Right lobe of liver (tissue), 6 donors: ENCODE measurements at places on chromosomes 5 and 9. TPM values are rescaled to one million over a fixed set of nuclear protein-coding genes. Genes with fewer than 3 reads are reported as not detected.

Gene FGFR4
- total RNA-seq: 38.9 TPM

- no peak for DNase-seq
These were observed 353 bp upstream of the TMED9 start for GRCh38 chr5:177591690-177592009.

- no peak for DNase-seq
These were observed 29.8 kb downstream of the TARS1 start for GRCh38 chr5:33470544-33470943.

DNA sequence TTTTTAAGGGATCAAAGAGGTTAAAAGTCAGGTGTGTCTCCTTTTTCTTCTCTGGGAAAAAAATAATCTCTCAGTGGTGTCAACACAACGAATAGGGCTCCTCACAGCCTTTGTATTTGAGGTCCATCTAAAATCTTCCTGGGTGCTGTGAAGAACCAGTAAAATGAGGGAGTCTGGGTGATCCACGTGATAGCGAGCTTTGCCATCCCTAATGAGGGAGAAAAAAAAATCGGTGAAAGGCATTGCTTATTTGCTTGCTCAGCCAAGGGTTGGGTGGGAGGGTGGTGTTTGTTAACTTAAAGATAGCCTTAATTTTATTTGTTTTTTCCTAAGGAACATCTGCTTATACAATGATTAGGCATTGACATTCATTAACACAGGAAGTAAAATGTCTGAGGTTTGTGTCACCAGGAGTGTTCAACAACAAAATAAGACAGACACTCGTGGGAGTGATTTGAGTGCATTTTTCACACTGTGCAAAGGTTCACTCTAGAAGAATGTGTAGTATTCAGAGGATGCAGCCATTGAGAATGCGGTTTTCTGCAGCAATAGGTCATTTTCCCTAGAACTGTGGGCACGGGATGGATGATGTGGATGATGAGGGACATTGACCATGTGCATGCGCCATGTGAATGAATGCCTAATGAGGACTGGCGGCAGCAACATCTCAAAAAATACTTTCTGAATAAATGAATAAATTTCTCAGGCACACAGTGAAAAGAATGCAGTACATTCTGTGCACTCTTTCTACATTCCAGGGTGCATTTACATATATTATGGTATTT, 369.5 kb downstream of the NTRK2 start:
- no peak for DNase-seq

DNA sequence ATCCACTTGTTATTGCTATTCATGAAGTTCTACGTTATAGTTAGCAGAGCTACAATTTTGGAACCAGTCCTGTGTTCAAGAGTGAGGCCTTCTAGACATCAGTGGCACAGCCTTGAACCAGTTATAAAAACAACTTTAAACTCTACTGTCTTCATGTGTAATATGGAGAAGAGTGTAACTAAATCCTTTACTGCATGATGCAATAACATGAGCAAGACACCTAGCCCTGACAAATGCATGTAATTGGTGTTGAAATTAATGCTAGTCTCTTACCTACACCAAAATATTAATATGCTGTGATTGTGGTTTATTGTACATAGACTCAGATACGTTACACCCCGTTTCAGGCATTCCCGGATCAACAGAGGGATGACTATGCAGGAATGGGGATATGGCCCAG, 654.6 kb downstream of the IRX1 start:
- DNase-seq: no peak

DNA sequence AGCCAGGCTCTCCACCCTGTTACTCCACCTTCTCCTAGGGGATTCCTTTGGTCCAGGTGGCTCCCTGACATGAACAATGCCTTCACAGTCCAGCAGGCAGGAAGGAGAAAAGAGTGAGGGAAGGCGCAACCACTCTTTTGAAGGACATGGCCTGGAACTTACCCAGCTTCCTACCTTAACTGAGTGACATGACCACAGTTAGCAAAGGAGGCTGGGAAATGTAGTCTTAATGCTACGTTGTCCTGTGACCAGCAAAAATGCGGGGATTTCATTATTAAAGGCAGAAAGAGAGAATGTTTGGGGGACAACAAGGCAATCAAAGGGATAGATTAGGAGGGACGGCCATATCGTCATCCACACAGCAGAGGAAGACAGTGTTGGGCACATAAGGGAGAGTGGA, 100.3 kb upstream of the ERCC6L2 start:
- DNase-seq: no peak

Gene UGT3A2
- total RNA-seq: not detected

GRCh38 chr9:135343837-135344522, 135.6 kb upstream of the PPP1R26 start:
- peak; percentile 73 for DNase-seq

Gene LAMC3
- 14.3 TPM for total RNA-seq

- DNase-seq: no peak
These were observed 34.2 kb upstream of the MSH3 start for GRCh38 chr5:80620211-80620610.

GRCh38 chr9:128091571-128091970, 23.5 kb downstream of the SLC25A25 start:
- peak; percentile 16 for DNase-seq

- DNase-seq: no peak
These were observed 9.9 kb downstream of the PLK2 start for GRCh38 chr5:58450018-58450417.

- no peak for DNase-seq
These were observed 104.4 kb downstream of the FRMD3 start for GRCh38 chr9:83433846-83434245.

Gene TMEM252
- 0.22 TPM for total RNA-seq

GRCh38 chr9:1647776-1648175, 367.4 kb upstream of the SMARCA2 start:
- DNase-seq: no peak

GRCh38 chr5:91318724-91319123, 64.4 kb downstream of the ARRDC3 start:
- no peak for DNase-seq

- no peak for DNase-seq
These were observed 12.5 kb downstream of the WDR70 start for GRCh38 chr5:37391591-37391990.

DNA sequence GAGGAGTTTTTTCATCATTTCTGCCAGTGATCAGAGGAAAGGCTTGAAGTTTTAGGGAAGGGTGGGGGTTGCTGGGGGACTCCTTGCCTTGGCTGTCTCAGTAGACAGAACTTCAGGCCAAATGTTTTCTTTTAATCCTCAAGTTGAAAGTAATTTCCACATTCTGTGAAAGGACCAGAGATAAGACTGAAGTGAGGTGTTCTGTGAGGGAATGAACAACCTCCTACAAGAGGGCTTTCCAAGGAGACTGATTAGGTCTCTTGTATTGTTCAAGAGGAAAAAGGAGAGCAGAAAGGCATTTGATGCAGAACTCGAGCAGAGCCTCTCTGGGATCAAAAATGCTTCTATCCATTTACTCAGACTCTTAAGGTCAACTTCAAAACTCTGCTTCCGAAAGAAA, 282.1 kb upstream of the ATP10B start:
- no peak for DNase-seq

- no peak for DNase-seq
These were observed 8.6 kb downstream of the SLC36A2 start for GRCh38 chr5:151338734-151339133.

Gene WDR31
- total RNA-seq: 1.3 TPM

- no peak for DNase-seq
These were observed 23.4 kb upstream of the SCGB3A2 start for GRCh38 chr5:147854894-147855773.

GRCh38 chr5:115262321-115263077, at the start of gene PGGT1B:
Gene PGGT1B (minus strand): TSS chr5:115262877. CDS start chr5:115262851, 26 bp downstream.
- peak; percentile 88 for DNase-seq

- no peak for DNase-seq
These were observed 4.8 kb downstream of the ATP6V1G1 start for GRCh38 chr9:114592356-114592755.

- no peak for DNase-seq
These were observed 1.6 kb downstream of the GM2A start for GRCh38 chr5:151254556-151254955.

Gene SHLD3
- 1.5 TPM for total RNA-seq

Gene NUTM2F
- total RNA-seq: not detected

- DNase-seq: no peak
These were observed 23.9 kb downstream of the RORB start for GRCh38 chr9:74521009-74521408.

GRCh38 chr5:149220750-149221149, 50.9 kb upstream of the AFAP1L1 start:
- DNase-seq: no peak

Gene NR5A1
- not detected for total RNA-seq

GRCh38 chr5:167346461-167346860, 945.0 kb upstream of the WWC1 start:
- DNase-seq: no peak

DNA sequence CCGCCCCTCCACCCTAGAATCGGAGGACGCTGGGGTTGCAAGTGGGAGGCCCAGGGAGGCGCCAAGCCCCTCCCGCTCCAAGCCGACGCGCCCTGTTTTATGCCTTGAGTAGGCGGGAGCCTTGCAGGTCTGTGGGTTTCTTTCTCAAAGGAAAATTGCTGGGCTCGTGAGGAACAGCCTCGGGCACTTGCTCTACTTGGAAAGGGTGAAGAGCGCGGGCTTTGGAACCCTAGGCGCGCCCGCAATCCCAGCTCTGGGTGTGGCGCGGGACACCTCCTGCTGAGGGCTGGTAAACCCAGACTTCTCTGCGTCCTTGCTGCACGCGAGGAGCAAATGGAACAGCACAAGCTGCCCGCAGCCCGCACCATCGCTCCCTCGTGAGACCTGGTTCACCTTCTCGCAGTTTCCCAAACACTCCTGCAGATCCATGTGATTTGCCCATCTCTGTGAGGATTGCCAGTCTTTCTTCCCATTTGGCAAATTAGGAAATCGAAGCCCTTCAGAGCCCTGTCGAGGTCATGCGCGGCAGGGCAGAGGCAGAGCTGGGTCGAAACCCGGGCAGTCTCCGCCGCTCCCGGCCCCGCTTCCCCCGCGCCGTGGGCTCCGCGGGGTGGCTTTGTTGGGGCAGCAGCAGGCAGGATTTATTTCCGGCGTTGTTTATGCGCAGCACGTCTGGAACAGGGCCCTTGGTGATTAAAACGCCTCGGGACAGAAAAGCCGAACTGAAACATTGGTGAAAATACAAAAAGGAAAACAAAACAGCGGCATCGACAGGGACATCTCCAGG, 98.4 kb upstream of the CPLX2 start:
- no peak for DNase-seq

Gene TRPM3
- 0.46 TPM for total RNA-seq

GRCh38 chr9:80061096-80061495, 489.3 kb downstream of the TLE4 start:
- no peak for DNase-seq

Gene PPP1R2B
- not detected for total RNA-seq

DNA sequence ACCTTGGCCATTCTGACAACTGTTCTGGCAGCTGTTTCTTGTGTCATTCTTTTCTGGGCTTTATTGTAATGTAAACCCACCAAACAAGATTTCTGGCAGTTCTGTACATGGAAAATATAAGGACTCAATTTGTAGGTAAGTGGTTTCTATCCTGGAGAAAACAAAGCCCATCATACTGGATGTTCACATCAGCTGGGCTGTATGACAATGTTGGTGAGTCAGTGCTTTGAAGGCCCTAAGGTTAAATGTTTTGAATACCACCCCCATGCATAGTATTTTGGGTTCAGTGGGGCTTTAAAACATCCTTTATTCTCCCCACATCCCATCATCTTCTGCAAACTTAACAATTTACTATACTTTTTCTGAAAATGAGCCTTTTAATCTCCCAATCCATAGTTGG, 52.5 kb downstream of the SH3GL2 start:
- DNase-seq: no peak

DNA sequence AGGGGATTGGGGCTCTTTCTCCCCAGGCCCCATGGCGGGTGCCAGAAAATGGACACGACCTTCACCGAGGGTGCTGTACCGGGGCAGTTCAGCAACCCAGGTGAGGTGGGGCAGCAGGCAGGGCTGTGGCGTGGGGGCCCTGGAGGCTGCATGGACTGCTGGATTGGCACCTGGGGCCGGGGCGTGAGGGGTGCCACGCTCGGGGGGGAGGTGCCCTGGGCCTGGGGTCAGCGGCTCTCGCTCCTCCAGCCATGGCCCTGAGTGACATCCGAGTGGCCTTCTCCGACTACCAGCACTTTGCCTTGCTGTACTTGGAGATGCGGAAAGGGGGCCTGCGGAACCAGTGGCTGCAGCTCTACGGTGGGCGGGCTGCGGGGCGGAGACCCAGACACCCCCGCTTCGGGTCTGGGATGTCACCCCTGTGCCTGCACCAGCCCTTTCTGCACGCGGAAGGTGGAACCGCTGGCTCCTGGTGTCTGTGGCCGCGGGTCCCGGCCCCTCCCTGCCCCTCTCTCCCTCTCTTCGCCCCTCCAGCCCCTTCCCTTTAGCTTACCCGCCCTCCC, 1.8 kb downstream of the LCNL1 start:
- no peak for DNase-seq

GRCh38 chr5:96763026-96763425, 44.7 kb downstream of the ERAP1 start:
- no peak for DNase-seq

DNA sequence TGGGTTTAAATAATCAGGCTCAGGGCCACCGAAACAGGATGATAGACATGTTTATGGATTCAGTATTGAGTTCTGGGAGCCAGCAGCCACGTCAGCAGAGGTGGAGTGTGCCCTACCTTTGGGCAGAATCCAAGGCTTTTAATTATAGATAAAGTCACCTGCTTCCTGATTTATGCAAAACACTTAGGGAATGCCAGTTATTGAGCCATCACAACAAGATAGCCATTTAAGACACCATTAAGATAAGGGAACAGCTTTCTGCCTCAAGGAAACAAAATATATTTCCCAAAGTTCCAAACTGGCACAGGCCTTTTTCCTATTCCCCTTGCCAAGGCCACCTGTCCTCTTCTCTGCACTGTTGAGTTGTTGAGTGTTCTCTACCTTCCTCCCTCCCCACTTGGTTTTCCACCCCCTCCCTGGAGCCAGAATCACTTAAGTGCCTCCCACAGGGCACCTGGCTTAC, 2.4 kb downstream of the CCL28 start:
- DNase-seq: no peak

Gene LECT2
- 20.6 TPM for total RNA-seq

GRCh38 chr9:68694125-68694524, 10.9 kb upstream of the PIP5K1B start:
- DNase-seq: no peak

DNA sequence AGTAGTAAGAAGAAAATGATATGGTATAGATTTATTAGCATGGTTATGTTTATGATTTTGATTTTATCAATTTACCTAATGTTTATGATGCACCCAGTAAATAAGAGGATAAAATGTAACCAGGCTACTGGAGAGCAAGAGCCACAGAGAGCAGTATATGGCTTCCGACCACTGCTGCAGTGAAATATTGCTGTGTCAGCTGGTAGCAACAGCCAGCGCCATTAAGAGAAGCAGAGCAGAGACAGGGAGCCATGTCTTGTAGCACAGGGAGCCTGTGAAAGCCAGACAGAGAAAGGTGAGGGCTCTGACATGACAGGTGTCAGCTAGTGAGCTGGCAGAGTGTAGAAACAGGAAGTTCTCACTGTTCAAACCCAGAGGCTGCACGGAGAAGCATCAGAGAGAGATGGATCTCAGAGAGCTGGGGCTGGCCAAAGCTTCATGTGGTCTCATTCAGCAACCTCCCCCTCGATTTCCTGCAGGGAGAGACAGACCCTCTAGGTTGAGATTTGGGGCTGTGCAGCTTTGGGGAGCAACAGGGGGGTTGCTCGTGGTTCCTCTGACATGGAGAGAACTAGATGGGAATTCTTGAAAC, 202.1 kb downstream of the MED10 start:
- no peak for DNase-seq

Gene AK3
- total RNA-seq: 131 TPM
